Activated naive CD4-positive, alpha-beta T cell treated with anti-CD3 and anti-CD28 coated beads, Interleukin-2, amount 50 U/mL, for 72 hours (primary cell): ENCODE measurements at places on chromosomes 4 and X.

- no peak for DNase-seq
These were observed 20.0 kb upstream of the FGFBP2 start for GRCh38 chr4:15982842-15983524.

- DNase-seq, result no peak
These were observed 14.6 kb upstream of the SLC25A4 start for GRCh38 chr4:185128272-185129119.

DNA sequence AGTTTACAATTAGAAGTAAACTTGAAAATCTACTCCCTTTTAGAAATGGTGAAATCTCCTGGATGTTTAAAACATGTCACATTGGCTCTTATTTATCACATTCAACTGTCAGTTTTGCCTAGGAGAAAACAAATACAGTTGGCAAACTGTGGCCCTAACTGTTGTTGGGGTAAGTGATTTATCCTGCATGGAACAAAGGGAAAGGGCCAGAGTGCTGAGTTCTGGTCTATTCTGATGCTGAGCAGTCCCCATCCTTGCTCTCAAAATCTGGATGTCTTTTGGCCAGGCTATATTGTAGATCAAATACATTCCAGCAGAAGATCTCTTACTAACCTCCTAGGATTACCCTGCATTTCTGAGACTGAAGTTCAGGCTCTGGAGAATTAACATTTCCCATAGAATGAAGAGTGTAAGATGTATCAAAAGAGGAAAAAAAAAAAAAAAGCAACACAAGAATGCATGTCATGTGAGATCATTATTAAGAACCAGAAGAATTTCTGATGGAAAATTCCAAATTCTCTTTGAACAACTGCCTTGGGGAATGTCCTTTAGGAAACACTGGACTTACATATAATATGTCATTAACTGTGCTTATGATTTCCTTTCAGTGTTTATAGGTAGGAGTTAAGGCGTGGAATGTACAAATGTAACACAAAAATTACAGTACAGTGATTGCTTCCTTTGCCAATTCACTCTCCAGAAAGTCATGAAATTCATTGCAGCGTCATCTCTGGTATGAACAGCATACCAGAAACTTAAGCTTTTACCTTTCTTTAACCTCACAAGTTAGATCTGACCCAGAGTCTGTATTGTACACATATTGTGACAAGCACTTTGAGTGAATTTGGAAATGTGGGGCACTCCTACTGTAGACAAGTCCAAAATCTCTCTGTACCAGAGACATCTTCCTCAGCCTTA, 1012.5 kb upstream of the LCORL start:
- DNase-seq, result no peak

DNA sequence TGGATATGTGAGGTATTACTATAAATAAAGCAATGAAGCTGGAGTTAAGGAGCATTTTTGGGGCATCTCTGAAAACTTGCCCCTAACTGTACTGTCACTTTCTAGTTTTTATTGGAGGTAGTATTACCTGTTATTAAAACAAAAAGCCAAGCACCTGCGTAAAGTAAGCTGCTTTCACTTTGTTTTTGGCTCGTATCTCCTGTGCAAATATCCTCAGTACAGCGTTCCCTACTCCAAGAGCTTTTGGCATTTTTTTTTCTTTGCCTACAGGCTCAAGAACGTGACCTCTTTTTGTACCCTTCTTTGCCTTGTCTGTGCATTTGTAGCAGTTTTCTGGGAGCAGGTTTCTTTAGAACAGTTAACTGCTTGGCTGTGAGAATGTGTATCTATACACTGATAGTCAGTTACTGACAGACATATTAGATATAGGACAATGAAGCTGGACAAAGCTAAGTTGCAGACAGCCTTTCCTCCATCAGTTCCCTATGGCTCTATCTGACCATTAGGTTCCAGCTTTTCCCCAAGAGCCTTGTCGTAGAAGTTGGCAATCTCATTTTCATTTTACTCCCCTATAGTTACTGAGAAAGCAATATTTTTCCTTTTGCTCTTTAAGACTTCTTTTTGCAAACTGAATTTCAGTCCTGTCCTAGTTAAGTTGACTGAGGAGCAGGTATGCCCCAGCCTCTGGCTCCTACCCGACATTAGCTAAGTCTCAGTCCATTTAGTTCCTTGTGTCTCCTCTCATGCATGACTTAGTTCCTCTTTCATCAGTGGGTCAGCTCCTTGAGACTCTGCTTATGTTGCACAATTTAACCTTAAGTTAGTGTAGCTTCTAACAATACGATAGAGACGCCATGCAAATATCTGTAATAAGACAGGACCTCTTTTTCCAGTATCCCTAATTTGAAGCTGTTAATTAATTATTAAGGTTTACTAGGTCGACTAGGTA, 71.5 kb upstream of the HPRT1 start:
- no peak for DNase-seq
